Fibroblast of lung (primary cell): ENCODE measurements at places on chromosomes 6 and 20.

DNA sequence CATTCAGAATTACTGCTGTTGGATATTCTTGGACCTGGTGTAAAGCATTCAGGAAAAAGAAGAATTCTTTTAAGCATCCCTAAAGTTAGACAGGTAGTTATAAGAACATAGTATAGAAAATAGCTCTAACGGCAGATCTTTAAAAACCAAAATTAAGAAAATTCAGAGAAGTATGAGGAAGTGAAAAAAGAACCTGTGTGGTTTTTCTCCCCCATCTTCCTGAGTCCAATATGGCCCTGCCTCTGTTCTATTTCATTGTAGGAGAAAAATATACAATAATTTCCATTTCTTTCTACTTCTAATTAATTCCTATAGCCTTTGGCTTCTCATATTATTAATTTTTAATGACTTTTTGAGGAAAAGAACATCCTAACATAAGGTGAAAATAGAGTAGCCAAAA lies 47.1 kb downstream of the FHL5 start:
- no peak for DNase-seq

GRCh38 chr20:48858075-48858790 lies 30.4 kb upstream of the PREX1 start:
- DNase-seq = no peak

DNA sequence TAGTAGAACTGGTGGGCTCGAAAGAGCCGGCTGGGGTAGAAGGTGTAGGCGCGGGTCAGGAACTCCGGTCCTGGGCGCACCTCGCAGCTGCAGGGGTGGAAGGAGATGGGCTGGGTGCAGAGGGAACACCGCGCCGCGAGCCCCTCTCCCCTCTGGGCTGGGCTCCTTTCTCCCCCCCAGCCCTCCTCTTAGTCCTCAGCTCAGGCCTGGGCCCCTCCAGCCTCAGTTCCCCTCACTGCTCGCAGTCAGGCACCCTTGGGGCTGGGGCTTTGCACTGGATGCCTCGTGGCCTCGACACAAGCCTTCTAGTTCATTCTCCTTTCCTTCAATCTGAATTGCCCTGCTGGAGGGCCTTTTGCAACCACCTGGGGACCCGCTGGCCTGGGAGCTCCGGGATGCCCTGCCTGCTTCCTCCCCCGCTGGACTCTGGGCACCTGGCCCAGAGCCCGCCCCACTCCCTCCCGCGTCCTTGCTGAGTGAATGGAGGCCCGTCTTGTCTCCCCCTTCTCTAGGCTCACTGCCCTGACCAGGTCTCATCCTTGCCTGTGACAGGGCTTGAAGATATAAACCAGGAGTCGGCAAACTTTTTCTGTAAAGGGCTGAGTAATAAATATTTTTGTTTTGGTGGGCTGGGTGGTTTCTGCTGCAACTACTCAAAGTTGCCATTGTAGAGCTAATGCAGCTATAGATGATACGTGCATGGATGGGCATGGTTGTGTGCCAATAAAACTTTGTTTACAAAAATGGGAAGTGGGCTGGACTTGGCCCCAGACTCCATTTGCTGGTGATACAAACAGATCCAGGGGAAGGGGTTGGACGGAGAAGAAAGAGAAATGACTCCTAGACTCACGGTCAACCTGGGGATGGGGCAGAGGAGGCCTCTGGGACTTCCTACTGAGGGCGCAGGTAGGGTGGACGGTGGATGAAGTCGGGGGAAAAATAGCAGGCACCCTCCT lies 47.3 kb downstream of the APCDD1L start:
- DNase-seq = no peak

DNA sequence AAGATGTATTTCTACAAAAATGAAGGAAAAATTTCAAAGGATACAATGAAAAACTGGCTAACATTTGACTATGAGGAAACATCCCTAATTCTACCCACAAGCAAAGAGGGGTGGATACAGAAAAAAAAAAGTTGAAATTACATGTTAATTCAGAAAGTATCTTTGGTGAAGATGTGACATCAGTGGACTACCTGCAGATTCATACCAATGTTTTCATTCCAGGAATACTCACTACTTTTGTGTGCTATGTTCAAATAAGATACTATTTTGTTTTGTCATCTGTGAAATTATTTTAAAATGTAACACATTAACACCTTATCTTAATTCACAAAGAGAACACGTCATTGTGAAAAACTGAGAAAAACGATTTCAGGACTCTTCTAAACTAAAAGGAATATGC lies 159.3 kb upstream of the SHLD1 start:
- no peak for DNase-seq

DNA sequence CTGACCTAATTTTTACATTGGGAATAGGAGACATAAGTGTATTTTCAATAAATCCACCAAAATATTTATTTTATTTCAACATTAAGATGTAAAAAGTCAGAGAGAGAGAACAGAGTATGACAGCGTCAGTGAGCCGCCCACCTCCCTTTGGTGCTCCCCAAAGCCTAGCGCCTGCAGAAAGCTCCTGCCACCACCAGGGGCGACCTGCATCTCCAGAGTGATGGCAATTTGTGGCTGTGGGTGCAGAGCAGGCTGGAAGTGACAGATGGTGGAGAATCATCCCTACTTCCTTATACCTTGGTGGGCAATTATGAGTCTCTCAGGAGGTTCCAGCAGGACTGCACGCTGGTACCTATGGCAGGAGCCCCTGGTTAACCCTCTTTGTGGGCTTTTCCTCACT lies 87.3 kb downstream of the PTPRT start:
- DNase-seq = no peak

GRCh38 chr6:75830959-75831885 lies 82.2 kb downstream of the MYO6 start:
- no peak for DNase-seq

DNA sequence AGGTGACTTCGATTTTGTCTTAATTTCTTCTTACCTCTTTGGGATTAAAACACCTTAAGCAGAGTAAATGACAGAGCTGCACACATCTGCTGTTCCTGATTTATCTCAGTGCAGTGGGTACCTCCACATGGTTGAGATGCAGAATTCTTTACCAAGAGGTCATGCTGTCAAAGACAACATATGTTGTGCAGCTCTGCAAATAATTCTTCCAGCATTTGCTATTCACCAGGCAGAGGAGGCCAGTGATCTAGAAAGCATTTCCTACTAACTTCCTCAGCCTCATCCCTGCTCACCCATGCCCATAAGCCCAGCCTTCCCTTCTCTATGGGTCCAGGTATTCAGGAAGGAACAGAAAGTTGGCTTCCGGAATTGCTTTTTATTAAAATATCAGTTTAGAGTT lies 109.3 kb downstream of the THBS2 start:
- DNase-seq = no peak

GRCh38 chr6:33929575-33930288 lies 125.9 kb upstream of the MLN start:
- DNase-seq = no peak

DNA sequence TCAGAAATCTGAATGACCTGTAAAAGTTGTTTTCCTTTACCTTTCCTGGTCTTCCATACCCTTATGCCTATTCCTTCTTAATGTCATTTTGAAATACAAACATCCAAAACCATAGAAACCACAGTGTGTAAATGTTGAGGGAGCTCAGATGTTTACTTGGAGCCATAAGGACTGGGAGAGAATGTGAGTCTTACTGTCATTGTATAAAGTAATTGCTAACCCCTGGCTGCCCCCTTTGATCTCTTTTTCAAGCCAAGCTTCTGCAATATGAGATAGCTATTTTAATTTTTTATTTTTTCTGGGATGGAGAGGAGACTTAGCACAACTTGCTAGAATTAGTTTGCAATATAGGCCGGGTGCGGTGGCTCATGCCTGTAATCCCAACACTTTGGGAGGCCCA lies 124.4 kb upstream of the AKIRIN2 start:
- DNase-seq = peak; percentile 44

DNA sequence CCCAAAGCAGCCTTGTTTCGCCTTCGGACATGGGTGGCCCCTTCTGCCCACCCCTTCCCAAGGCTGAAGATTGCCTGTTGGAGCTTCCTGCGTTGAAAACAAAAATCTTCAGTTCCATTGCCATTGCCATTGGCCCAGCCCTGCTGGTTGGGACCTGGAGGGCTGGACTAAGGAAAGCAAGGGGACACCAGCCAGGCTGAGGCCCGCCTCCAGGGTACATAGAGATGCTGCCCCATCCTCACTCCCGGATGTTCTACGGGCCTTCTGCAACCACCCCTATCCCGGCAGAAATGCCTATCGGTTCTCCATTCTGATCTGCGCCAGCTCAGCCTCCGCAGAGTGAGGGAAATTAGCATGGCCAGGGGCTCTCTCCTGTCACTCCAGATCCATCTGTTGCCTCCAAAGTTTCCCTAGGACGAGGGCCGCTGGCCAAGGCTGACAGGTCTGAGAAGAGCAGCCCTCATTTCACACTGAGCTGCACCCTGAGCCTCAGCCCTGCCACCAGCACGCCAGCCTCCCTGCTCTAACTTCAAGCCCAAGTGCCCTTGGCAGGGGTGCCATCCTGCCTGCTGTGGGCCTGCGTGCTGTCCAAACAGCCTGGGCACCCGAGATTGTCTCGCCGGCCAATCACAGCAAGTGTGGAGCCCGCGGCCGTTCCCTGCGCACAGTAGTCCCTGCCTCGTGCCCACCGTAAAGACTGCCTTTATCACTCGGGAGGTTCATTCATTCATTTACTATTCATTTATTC lies 13.4 kb upstream of the STX16 start:
- no peak for DNase-seq

GRCh38 chr20:24488800-24489175 lies 19.4 kb downstream of the SYNDIG1 start:
- no peak for DNase-seq

- no peak for DNase-seq
These were observed 90.5 kb upstream of the EPB41L1 start for GRCh38 chr20:36063916-36064657.

DNA sequence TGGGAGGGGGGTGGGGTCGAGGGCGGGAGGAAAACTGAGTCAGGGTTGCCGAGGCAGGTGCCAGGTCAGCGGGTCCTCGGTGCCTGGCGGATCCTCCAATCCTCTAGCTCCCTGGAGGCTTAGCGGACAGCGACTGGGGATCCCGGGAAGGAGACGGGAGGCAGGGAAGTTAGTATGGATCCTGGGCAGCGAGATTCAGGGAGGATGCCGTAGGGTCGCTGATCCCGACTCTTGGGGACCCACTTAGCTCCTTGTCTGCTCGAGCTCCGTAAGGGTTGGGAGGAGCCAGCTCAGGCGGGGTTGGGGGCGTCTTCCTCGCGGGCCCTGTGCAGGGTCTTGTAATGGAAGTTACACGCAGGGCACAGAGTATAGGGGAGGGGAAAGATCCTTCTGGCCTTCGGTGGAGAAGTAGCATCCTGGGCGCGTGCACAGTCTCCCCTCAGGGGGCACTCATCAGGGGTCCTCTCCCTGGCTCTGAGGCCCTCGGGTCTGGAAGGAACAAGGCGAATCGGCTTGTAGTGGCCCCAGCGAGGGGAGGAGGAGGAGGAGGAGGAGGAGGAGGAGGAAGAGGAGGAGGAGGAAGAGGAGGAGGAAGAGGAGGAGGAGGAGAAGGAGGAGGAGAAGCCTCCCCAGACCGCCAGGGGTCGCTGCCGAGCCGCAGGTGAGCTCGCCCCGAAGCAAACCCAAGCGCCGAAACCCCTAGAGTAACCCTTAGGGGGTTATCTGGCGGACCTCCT lies 6.4 kb upstream of the SLC12A5 start:
- DNase-seq = no peak

DNA sequence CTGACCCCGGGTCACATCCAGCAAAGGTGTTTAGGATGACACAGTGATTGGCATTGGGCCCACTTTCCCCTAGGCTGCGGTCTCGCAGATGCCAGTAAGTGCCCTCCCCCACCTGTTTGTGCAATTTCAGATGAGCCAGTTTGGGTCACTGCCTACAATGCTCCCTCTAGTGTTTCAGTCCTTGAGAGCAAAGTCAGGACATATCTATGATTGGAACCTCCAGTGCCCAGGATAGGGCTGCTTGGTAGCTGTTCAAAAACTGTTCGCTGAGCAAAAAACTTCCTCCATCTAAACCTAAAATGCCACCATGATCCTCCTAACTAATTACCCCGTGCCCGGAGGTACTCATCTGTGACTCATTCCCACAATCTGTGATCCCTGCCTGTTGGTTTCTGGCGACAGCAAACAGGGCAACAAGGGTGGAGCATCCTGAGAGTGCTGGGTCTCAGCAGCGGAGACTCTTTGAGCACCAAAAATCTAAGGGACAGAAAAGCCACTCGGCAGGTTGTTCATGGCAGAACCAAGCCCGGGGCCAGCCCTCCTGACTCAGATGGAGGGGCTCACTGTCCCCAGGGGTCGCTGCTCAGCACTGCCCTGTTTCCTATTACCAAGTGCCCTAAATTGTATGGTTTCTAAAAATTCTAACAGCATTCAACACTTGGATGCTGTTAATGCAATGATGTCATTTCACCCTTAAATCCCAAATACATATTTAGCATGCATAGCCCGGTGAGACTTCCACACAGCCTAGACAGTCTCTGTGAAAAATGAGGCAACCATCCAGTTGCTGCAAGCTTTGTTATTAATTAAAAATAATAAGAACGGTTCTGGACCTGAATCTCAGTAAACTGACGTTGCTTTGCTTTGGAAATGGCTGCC lies 5.0 kb downstream of the VSX1 start:
- no peak for DNase-seq

DNA sequence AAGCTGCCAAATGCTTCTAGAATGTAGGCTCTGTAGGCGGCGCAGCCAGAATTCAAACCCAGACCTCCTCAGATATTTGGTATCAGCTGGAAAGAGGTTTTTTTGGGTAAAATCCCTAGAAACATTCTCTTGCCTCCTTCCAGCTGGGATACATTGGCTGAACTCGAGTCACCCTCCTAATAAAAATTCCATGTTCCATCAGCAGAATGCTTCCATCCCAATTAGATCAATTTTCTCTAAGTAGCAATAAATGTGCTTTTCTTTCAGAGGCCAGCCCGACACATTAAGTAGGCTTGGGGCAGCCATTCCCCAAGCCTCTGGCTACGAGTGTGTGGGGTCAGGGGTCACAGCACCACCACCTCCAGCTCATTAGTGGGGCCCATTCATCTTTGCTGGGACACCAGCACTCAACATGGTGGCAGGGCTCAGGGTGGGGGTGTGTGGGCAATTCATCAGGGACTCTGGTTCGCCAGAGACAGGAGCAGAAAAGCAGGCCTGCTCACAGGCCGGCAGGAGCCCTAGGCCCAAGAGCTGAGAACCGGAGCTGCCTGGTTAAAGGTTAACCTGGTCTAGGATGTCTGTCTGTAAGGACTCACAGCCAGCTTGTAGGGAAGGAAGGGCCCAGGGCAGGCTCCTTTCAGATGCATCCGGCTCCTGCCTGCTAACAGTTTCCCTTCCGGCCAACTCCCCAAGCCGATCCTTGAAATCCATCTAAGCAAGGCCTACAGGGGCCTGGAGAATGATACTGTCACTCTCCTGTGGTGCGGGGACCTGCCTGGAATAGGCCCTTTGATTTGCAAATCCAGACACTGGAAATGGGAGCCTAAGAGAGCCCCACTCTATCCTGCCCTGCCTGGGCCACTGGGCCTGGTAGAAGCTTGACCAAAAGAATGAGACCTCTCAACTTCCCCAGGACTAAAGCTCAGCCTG lies 159.1 kb upstream of the TOP1 start:
- no peak for DNase-seq
